Stimulated activated CD8-positive, alpha-beta memory T cell treated with anti-CD3 and anti-CD28 coated beads, Interleukin-2, amount 100 ng/mL, for 48 hours (primary cell): ENCODE measurements at places on chromosomes 7 and 10.
A peak's percentile ranks its signal among the peaks of the same experiment; 100 is the strongest.

DNA sequence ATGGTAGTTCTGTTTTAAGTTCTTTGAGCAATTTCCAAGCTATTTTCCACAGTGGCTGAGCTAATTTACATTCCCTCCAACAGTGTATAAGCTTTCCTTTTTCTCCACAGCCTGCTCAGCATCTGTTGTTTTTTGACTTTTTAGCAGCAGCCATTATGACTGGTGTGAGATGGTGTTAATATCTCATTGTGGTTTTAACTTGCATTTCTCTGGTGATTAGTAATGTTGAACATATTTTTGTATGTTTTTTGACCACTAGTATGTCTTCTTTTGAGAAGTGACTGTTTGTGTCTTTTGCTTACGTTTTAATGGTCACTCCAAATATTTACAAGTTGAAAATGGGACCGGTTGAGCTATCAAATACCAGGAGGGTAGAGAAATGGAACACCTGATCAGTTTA lies 20.4 kb downstream of the GNG11 start:
- DNase-seq: no peak

DNA sequence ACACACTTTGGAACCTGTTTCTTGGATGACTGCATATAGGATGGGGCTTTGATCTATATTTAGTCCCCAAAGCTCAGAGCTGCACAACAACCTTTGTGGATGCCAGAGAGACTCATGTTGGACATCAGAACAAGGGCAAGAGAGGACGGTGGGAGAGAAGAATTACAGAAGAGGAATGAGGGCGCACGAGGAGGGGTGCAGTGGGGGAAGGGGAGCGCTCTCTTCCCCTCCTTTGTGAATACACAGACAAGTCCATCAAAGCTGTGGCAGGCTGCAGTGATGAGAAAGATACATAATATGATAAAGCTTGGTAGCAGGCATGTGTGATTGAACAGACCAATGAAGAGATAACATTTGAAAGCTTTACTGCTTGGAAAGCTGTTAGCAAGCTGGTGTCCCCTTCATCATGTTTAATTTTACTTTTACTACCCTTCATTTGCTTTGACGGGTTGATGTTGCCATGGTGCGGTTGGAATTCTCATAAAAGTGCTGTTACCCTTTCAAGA lies 857.8 kb downstream of the KCNMA1 start:
- DNase-seq: no peak

DNA sequence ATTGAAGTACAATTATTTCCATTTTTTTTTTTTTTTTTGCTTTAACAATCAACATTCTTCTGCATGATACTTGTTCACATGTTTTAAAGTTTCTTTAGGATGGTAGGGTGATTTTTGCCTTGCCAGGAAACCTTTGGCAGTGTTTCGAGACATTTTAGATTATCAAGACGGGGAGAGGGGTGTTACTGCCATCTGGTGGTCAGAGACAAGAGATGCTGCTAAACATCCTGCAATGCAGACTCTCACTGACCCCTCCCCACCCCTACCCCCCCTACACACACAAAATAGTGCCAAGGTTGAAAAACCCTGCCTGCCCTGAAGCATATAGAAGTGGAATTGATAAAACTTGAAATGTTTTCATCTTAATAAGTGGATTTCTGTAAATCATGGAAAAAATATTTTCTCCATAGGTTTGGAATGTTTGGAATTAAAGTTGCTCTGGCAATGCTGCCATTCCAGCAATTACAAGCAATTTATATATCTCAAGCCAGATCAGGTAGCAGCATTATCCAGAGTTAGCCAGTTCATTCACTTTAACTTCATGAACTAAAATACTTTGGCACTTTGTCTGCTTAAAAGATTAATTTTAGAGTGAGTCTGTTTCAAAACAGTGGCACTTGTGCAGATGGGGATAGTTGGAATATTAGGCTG lies 62.1 kb downstream of the SDHAF3 start:
- DNase-seq: peak; percentile 9

- DNase-seq: no peak
These were observed 416.9 kb downstream of the THSD7A start for GRCh38 chr7:11415101-11415500.

- DNase-seq: no peak
These were observed 245.8 kb downstream of the CDK14 start for GRCh38 chr7:90841759-90842429.
